Testis (tissue), 5 donors: ENCODE measurements at places on chromosomes 4 and X. TPM values are rescaled to one million over a fixed set of nuclear protein-coding genes. Genes with fewer than 3 reads are reported as not detected.

DNA sequence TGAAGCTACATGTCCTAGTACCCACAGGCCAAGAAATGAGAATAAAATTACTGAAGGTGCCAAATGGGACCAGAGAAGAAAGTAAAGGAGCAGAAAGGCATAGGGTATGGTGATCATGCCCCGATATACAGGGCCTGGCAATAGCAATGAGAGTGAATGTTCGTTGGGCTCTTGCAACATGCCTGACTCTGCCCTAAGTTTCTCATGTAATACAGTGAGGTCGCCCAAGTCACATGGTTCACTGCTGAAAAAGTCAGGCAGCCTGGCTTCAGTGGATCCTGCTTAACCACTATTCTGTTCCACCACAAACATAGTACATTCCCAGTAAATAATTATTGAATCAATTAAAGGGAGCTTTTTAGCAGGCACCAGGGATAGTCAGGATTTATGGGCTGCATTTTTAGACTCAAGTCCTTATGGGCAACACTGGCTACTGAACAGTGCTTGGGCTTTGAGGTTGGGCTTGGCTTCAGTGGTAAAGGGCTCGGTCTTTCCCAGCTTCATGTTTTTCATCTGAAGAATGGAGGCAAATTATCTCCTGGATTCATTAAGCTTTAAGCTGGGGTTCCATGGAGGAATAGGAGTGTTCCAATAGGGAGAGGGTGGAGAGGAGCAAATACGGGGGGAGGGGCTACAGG lies 67.1 kb upstream of the ZNF518B start:
- DNase-seq, result no peak

Gene CSTF2
- 42.2 TPM for total RNA-seq

- no peak for DNase-seq
Observed at GRCh38 chrX:39577985-39578869, 519.5 kb downstream of the BCOR start.

Gene PCYT1B
- total RNA-seq, result 23.9 TPM

Gene PAK3
- 10.7 TPM for total RNA-seq

- no peak for DNase-seq
Observed at GRCh38 chr4:1491328-1492141, 85.3 kb upstream of the NKX1-1 start.

Gene ERCC6L
- total RNA-seq, result 1.6 TPM

Gene SRP72
- 76.5 TPM for total RNA-seq

GRCh38 chrX:38985375-38985774 lies 184.1 kb downstream of the MID1IP1 start:
- no peak for DNase-seq
